ENCODE measurements at places on chromosomes 4 and X. TPM values are rescaled to one million over a fixed set of nuclear protein-coding genes. Genes with fewer than 3 reads are reported as not detected.

The MAGEA11 gene
- not detected for total RNA-seq

The NWD2 gene
- under 0.01 TPM for total RNA-seq

The CT45A9 gene
- total RNA-seq: not detected

The DCAF12L2 gene
- 15.1 TPM for total RNA-seq

The CFP gene
- 3.2 TPM for total RNA-seq

The PPP2R3B gene
- 144 TPM for total RNA-seq

GRCh38 chr4:83771113-83771705 lies 235.3 kb downstream of the GPAT3 start:
- peak; percentile 61 for DNase-seq
- no peak overlapping the region for H3K4me3 ChIP-seq
- H3K36me3 ChIP-seq: no peaks in the 10 kb centered on the region
- H3K27ac ChIP-seq: no peak overlapping the region

GRCh38 chrX:7334253-7334935 lies 186.4 kb upstream of the PUDP start:
- peaks cover 6% of the 10 kb centered on the region for H3K27me3 ChIP-seq
- H3K27ac ChIP-seq: no peak overlapping the region
- H3K4me1 ChIP-seq: no peaks in the 10 kb centered on the region
- no peak overlapping the region for H3K4me3 ChIP-seq
- peaks cover 6% of the 10 kb centered on the region for H3K36me3 ChIP-seq
- no peak for DNase-seq

GRCh38 chrX:154384284-154384892 lies 5.3 kb downstream of the EMD start:
- DNase-seq: no peak
- H3K4me3 ChIP-seq: no peak overlapping the region
- H3K36me3 ChIP-seq: peaks cover 6% of the 10 kb centered on the region
- no peaks in the 10 kb centered on the region for H3K27me3 ChIP-seq

DNA sequence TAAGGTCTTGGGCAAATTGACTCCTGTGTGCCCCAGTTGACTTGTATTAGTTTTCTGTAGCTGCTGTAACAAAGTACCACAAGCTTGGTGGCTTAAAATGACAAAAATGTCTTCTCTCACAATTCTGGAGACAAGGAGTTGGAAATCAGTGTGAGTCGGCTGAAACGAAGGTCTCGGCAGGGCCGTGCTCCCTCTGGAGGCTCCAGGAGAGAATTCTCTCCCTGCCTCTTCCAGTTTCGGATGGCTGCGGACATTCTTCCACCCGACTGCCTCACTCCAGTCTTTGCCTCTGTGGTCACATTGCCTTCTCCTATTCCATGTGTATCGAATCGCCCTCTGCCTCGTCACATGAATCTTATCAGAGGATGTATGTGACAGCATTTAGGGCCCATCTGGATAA lies 66.0 kb upstream of the PHOX2B start:
- no peaks in the 10 kb centered on the region for H3K36me3 ChIP-seq
- H3K27me3 ChIP-seq: peaks cover 7% of the 10 kb centered on the region
- H3K4me1 ChIP-seq: no peaks in the 10 kb centered on the region
- no peak overlapping the region for H3K27ac ChIP-seq
